Effector memory CD8-positive, alpha-beta T cell (primary cell): ENCODE measurements at places on chromosomes 3 and 15.
A peak's percentile ranks its signal among the peaks of the same experiment; 100 is the strongest.

DNA sequence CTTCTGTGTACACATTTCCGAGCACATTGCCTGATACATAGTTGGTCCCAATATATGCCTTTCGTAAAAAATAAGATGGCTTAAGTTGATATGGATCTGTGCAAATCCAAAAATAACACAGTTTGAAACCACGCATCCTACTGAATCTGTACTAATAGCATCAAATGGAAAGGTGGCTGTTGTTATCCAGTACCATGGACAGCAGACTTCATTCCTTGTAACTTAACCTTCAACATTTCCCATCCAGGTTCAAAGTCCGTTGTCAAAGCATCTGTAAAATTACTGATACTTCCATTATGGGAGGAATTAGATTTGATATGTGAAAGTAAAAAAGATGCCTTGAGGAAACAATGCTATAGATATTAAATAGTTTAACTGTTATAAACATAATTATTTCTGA lies 65.5 kb upstream of the C3orf49 start:
- DNase-seq: no peak

DNA sequence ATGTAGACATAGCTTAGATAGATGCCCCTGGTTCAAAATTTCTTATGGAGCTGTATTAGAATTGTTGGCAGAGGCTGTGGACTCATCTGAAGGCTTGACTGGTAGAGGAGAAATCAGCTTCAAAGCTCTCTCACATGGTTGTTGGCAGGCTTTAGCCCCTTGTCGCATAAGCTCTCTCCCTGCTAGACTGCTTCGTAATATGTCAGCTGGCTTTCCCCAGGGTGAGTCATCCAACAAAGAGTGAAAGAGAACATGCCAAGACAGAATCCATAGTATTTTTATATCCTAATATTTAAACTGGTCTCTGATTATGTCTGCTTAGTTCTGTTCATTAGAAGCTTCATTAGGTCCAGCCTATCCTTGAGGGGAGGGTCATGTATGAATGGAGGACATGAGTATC lies 427.4 kb upstream of the NAALADL2 start:
- DNase-seq: no peak

DNA sequence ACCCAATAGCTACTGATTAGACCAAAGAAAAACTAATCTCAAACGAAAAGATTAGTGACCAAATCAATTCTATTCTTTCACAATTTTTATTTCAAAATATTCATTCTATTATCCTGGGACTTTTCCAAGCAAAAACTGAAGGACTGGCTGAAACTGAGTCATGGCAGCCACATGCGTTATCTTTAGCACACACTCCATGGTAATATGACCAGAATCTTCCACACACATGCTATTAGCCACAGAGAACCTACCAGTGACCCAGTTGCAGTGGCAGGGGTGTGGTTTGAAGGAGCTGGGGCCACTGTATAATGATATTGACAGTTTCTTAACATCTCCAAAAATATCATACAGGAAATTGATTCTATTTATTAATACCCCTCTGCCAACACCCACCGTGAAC lies 154.8 kb upstream of the ABI3BP start:
- no peak for DNase-seq

- no peak for DNase-seq
These were observed 160.1 kb upstream of the IL12A start for GRCh38 chr3:159828542-159828943.

GRCh38 chr15:82158811-82159210 lies 103.7 kb downstream of the EFL1 start:
- no peak for DNase-seq

- DNase-seq: no peak
These were observed 33.6 kb downstream of the ZDHHC19 start for GRCh38 chr3:196177567-196177966.

- no peak for DNase-seq
These were observed 37.7 kb downstream of the CHDH start for GRCh38 chr3:53808496-53808895.

- DNase-seq: no peak
These were observed 77.5 kb downstream of the CHRD start for GRCh38 chr3:184457329-184457728.

DNA sequence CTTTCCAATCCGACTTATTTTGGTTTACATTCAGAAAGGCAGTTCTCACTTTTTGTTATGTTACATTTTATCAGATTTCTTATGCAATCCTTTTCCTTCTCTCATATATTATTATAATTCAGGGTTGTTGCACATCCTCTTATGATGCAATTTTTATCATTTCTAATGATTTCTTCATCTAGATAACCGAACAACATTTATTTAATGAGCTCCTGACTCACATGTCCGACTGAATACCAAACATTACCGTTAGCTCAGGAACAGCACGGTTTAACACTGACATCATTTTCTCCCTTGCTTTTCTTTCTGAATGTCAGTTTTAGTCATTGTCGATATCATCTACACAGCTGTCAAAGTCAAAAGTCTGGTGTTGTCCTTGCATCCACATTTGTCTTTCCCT lies 199.2 kb downstream of the BCHE start:
- no peak for DNase-seq

GRCh38 chr15:63638839-63639238 lies 41.7 kb downstream of the FBXL22 start:
- no peak for DNase-seq

DNA sequence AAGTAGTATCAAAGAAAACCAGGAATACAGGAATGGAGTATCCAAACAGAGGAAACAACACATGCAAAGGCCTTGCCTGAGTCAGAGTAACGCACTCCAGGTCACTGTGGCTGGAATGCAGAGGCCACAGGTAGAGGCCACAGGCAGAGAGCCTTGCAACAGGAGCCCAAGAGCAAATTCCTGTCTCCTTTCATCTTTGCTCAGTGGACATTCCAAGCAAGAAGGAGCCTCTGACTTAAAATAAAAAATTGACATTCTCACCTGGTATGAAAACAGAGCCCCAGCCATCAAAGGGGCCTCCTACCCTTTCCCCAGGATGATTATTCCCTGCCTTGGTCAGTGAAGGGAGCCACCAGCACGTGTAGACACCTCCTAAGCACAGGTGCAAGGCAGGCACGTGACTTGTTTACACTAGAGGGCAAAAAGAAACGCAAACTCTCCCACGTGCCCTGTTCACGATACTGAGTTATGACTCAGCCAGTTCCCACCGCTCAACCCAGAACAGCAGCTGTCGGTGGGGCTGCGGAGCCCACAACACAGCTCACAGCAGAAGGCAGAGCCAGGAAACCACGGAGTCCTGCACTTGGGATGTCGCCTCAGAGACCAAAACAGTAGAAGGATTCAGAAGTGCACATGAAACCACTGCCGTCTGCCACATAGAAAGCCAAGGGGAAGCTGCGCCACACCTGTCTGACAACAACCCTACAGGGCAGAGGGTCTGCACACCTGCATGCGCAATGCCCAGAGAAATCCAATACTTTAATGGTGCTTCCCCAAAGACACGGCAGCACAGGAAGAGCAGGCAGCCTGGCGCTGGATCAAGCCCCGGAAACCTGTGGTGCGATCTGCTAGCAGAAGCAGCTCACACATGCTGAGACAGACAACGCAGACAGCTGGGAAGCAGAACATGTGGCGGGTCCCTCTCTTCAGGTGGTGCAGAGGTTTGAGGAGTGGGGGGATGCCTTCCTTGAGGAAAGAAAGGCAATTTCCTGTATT lies 52.1 kb downstream of the ITGB5 start:
- DNase-seq: peak; percentile 33

GRCh38 chr15:96716075-96716474 lies 385.6 kb downstream of the NR2F2 start:
- no peak for DNase-seq

- no peak for DNase-seq
These were observed 225.3 kb upstream of the KCNMB2 start for GRCh38 chr3:178310949-178311348.

GRCh38 chr3:197882586-197882985 lies 67.4 kb upstream of the RPL35A start:
- DNase-seq: no peak

DNA sequence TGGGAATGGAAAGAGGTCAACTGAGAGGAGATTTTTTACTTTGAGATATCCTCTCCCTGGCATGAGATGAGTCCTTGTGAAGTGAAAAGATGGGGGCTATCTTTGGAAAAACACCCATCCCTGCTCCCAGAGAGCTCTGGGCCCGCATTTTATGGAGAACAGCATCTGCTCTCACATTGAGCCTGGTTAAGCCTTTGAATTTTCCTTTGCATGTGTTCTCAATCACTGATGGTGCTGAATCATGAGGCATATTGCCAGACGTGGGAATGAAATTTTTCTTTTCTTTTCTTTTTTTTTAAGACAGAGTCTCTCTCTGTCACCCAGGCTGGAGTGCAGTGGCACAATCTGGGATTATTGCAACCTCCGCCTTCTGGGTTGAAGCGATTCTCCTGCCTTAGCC lies 24.4 kb downstream of the TMEM45A start:
- DNase-seq: no peak

- DNase-seq: no peak
These were observed 167.3 kb downstream of the GMNC start for GRCh38 chr3:190695225-190695624.

- no peak for DNase-seq
These were observed 42.1 kb downstream of the TLE3 start for GRCh38 chr15:70055601-70056051.

GRCh38 chr3:111924283-111924682 lies 54.5 kb upstream of the ABHD10 start:
- no peak for DNase-seq

DNA sequence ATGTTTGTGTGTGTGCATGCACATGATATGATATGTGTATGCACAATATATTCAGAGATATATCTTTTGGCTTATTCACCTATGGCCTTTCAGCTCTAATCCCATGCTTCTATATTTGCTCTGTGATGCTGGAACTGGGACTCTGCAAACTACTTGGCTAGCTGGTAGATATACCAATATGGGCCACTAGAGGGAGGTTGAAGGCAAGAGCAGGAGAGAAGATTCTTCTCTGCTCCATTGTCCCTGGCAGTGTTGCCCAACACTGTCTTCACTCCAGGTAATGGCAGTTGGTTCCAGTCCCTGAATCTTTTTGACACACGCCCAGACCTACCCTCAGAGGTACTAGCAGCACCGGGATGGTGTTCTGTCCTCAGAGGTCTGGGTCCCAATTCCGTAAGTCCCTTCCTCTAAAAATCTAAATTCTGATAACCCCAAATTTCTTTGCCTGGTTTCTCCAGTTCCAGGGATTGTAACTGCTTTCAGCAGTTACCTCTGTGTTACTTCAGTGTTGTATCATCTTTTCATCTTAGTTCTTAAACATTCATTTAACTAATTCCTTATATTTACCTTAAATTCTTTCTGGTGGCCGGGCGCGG lies 44.7 kb downstream of the GTPBP8 start:
- DNase-seq: peak; percentile 49
